ENCODE measurements at places on chromosomes 3 and 15.

- no peak for DNase-seq
These were observed 41.5 kb downstream of the PPCDC start for GRCh38 chr15:75064846-75065245.

DNA sequence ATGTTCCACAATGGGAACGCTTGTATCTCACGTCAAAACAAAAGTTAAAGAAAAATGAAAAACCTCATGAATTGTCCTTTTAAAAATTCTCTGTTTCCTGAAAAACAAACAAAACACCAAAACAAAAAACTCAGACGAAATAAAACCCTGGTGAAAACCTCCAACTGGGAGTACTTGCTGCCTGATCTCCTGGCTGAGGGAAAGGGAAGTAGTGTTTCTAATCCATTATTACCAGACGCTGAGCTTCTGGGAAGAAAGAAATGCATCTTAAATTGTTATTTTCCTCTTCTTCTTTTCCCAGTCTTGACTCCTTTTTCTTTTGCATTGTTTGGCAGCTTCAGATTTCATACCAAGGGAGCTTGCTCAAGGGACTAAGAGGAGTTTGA lies 243.2 kb upstream of the RGMA start:
- DNase-seq = no peak

GRCh38 chr3:126926684-126927400 lies 56.1 kb upstream of the PLXNA1 start:
- DNase-seq = no peak

GRCh38 chr3:112030901-112031300 lies 3.6 kb upstream of the TMPRSS7 start:
- no peak for DNase-seq

DNA sequence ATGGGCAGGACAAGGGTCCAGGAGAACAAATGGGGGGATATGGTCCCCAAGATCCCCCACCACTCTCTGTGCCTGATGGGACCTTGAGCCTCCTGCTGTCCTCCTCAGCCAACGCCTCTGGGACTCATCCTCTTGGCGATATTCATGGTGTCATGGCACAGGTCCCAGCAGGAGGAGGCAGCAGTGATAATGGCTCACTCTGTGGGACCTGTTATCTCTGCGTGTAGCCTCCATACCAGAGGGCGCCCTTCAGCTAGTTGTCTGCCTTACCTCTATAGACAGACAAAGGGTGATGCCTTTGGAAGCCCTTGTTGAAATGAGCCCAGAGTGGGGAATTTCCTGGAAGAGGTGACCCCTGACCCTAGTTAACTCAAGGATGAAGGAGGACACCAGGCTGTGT lies 7.4 kb downstream of the ZBTB47 start:
- no peak for DNase-seq

DNA sequence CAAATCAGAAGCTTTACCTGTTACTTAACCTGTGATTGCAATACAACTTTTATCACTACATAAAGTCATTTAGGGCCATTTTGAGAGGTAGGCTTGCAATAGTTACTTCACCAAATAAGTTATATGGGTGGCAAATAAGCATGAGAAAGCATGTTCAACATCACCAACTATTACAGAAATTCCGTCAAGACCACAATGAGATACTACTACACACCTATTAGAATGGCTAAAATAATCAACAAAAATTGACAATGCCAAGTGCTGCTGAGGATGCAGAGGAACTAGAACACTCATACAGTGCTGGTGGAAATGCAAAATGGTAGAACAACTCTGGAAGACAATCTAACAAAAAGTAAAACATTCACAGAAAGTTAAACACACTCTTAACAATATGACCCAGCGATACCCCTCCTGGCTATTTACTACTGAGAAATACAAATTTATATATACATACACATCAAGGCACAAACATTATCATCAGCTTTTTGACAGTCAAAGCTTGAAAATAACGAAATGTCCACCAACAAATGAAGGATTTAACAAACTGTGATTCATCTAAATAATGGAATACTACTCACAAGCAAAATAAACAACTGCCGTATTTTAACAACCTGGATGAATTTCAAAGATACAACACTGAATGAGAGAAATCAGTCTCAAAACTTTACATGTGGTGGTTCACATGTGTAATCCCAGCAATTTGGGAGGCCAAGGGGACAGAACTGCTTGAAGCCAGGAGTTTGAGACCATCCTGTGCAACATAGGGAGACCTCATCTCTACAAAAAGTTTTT lies 82.9 kb downstream of the MYO9A start:
- DNase-seq = no peak

DNA sequence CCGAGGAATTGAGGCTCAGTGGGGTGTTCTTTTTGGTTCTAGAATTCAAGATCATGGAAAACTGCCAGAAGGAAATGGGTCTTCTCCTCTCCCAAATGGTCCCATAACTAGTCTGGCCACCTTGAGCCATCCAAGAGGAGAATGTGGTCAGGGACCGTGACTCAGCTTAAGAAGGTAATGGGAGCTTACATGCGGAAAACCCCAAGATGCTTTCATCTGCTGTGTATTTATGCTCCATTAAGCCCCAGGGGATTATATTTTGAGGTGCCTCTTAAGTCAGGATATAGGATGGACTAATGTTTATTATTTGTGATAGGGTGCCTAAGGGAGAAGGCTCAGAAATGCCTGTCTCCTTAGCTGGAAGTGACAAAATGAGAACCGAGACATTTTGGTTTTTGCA lies 39.2 kb upstream of the DLG1 start:
- DNase-seq = no peak

- DNase-seq = no peak
These were observed 29.8 kb upstream of the FURIN start for GRCh38 chr15:90838544-90838943.

GRCh38 chr3:134235577-134236076 lies 15.0 kb downstream of the RYK start:
- no peak for DNase-seq

DNA sequence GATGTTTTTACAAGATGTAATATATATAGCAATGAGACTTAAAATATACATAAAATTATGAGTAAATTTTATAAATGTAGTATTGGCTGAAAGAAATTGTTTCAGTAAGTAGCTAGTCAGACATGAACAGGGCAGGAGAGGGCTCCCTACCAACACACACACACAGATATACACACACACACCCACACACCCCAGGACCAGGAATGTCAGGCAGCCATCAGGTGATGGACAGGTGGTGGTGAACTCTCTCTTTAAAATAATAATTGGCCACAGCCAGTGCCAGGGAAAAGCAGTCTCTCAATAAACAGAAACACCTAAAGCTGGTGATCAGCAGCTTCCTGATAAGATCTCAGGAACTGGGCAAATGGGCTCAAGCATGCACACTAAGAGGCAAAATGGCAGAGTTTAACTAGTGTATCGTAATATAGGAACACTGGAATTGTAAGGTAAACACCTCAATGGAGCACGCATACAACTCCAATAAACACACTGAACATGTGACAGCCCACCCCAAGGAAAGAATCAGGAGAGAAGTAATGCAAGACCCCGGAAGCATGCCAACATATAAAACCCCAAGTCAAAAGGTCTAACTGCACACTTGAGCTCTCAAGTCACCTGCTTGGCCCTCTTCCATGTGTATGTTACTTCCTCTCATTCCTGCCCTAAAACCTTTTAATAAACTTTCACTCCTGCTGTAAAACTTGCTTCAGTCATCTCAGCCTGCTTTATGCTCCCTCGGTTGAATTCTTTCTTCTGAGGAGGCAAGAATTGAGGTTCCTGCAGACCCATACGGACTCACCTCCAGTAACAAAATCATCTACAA lies 1034.1 kb upstream of the SEMA6D start:
- DNase-seq = no peak

DNA sequence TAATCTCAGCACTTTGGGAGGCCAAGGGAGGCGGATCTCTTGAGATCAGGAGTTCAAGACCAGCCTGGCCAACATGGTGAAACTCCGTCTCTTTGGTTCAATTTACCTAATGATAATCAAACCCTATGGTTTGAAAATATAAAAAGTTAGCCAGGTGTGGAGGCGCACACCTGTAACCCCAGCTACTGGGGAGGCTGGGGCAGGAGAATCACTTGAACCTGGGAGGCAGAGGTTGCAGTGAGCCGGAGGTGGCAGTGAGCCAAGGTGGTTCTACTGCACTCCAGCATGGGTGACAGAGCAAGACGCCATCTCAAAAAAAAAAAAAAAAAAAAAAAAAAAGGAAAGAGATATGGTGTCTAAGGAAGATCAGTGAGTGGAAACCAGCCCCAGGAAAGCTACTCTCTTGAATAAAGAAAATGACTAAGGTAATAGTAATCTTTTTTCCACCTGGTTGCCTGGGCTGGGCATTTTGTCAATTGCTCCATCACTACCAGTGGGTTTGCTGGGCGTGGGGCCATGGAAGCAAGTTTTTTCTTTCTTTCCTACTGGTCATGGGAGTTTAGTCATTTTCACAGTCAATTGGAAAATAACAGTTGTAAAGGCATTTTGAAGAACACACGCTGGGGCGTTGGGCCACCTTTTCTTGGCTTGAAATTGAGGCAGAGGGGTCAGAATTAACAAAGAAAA lies 387.6 kb upstream of the RGMA start:
- DNase-seq = no peak

Data from substantia nigra (tissue), 51 donors.